ENCODE measurements at places on chromosomes 7 and 10.

- no peak for DNase-seq
Measured at GRCh38 chr7:37796138-37796775, 52.1 kb upstream of the NME8 start.

DNA sequence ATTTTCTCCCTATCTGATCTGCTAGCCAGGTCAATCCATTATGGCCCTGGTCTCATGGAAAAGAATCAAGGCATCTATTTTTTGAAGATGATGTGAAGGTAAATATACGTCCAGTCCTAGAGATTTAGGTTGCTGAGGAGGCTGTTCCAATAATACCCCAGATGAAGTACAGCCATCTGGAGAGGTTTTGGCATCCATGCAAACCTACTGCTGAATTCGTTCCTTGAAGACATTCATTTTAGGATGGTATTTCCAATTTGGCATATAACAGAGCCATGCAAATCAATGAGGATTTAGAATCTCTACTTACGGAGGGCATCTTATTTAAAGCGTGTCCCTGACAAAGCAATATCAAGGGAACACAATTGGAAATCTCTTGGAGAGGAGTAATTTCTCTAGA, 465.5 kb downstream of the KCNMA1 start:
- no peak for DNase-seq

GRCh38 chr7:102310414-102310815, 23.7 kb downstream of the SH2B2 start:
- DNase-seq = no peak

DNA sequence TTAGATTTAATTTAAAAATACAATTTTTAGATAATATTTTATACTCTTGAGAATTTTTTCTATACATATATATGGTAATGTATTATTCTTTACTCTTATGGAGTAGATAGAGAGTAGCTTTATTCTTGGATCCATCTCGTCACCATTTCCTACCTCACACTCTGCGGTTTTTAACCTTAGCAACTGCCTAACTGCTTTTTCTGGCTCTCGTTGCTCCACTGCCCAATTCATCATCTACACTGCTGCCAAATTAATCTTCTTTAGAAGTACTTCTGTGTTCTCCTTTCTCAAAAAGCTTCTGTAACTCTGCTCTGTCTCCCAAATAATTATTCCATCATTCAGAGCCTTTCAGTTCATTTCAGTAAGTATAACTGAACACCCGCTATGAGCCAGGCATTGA, 35.3 kb downstream of the CAPZA2 start:
- DNase-seq = no peak

GRCh38 chr7:7435978-7436377, 99.7 kb downstream of the COL28A1 start:
- DNase-seq = no peak

DNA sequence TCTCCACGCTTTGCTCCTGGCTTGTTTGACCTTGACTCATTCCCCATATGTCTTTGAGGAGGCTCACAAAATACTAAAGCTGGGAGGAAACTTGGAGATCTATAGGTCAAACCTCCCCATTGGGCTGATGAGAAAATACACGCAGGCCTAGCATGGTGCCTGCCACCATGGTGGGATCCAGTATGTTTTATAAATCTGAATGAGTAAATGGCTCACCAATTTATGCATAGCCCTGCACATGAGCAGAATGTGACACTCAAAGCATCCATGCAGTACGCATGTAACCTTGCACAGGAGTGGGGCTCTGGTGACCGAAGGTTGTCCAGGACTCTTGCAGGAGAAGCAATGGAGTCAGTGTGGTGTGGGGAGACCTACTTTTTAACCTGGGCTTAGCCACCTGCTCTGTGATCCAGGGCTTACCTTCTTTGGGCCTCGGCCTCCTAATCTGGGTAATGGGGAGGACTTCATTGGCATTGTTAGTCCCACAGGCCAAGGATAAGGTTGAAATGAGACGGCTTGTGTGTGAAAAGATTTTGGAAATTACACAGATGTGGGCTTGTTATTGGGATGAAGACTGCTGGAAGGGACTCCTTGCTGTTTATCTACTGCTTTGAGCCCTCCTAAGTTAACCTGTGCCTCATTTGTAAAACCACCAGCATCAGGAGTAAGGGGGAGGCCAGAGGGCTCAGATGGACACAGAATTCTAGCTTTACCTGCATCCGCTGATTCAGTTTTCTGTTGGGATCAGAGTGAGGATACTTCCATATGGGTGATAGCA, 58.4 kb downstream of the ADCYAP1R1 start:
- no peak for DNase-seq

DNA sequence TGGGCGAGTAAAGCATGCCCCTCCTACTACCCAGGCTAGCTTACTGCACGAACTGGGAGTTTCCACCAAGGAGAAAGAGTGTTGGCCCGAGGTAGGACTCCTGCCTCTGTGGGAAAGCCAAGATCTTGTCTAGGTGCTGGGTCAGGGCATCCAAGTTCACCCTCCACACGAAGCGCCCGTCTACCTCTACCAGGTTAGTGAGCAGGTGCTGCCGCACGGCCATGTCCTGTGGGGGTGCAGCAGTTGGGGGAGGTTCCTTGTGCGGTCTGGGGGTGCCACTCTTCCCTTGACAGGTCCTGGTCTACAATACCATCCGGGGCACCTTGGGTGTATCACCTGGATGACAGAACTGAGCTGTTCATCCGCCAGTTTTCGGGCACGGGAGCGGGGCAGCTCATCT, 1.7 kb downstream of the ABHD11 start:
- DNase-seq = no peak

- peak; percentile 38 for DNase-seq
Measured at GRCh38 chr7:110470420-110470819, 620.5 kb upstream of the LRRN3 start.

GRCh38 chr10:122850705-122851640, 5.3 kb upstream of the CUZD1 start:
- no peak for DNase-seq

- peak; percentile 51 for DNase-seq
Measured at GRCh38 chr10:103265717-103266329, 11.1 kb upstream of the INA start.

DNA sequence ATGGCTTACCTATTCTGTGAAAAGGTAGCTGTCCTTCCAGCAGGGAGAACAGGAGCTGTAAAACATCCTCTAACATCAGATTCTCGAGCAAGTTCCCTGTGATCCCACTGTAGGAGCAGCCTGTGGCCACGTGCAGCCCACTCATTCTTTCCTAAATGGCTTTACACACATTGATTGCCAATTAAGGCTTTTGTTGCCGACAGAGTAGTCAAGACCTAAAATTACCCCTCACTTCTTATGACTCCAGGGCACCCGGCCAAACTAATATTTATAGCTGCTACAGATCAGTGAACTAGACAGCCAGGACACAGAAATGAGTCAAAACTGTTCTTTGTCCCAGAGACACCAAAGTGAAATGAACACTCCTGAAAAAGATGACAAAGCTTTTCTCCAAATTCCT, 832.1 kb downstream of the SORCS3 start:
- DNase-seq = no peak

DNA sequence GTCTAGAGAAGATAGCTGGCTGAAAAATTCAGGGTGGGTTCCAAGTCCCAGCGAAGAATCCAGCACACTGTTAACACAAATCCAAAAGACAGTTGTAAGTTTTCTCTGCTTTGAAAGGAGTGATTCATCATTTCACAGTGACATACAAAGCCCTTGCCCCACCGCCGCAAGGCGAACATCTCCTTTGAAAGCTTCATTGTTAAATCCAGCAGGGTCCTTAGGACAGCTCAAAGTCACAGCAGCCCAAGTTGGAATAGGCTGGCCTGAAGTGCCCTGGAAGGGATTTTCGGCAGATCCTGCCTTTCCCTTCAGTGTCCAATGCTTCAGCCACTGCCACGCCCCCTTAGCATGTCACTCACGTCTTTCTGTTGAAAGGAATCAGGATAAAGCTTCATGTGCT, 526.1 kb downstream of the CALN1 start:
- no peak for DNase-seq

GRCh38 chr10:24518411-24518810, 205.3 kb downstream of the ARHGAP21 start:
- DNase-seq = no peak

DNA sequence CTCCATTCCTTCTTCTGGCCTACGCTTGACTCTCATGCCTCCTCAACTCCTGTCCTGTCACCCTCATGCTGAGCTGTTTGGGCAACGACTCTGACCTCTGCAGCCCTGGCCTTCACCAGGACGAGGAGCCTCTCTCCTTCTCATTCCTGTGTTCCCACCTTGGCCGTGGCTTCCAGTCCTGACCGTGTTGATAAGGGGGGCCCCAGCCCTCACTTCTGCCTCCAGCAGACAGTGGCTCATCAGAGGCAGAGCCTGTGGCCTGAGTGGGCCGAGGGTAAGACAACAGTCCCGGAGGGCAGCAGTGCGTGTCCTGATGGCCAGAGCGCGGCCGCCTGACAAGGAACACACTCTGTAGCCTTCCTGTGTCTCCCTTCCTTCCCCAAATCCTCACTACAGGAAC, 61.7 kb upstream of the UBE3C start:
- DNase-seq = no peak

DNA sequence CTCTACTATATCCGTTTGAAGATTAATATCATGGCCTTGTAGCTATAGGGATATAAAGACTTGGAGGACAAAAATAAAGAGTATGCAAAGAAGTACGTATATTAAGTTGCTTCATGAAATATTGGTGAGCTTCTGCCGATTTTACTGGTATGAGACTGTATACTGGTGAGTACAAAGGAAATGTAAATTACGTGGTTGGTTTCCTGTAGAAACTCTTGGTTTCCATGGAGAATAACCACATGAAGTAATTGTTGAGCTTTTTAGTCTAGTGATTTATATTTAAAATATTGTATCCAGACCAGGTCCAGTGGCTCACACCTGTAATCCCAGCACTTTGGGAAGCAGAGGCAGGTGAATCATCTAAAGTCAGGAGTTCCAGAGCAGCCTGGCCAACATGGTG, 32.2 kb upstream of the GLI3 start:
- DNase-seq = no peak

GRCh38 chr10:37754538-37755323, 102.7 kb downstream of the ZNF248 start:
- peak; percentile 4 for DNase-seq

- no peak for DNase-seq
Measured at GRCh38 chr7:77752016-77752415, 46.2 kb downstream of the TMEM60 start.

GRCh38 chr7:38220452-38220851, 42.4 kb downstream of the STARD3NL start:
- no peak for DNase-seq

DNA sequence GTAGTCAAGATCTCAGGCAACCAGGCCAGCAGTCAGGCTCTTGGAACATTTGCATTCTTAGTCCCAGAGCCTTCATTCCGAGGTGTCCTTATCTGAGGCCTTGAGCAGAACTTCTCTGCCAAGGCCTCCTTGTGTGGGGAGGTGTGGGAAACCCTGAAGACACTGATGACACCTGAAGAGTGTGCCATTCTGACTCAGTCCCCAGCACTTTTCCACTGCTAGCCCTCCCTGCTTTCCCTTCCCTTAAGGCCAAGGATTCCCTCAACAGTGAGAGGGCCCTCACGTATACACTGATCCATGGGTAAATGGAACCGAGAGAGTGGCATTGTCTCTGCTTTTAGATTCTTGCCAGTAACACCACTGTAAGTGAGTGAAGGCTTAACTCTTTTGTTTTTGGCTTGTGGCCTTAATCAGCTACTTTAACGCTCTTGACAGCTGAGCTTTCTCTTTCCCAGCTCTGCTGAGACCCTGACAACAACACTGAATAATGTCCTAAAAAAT, 30.3 kb downstream of the TRDMT1 start:
- DNase-seq = no peak
